ENCODE measurements at places on chromosomes 12 and 14.

DNA sequence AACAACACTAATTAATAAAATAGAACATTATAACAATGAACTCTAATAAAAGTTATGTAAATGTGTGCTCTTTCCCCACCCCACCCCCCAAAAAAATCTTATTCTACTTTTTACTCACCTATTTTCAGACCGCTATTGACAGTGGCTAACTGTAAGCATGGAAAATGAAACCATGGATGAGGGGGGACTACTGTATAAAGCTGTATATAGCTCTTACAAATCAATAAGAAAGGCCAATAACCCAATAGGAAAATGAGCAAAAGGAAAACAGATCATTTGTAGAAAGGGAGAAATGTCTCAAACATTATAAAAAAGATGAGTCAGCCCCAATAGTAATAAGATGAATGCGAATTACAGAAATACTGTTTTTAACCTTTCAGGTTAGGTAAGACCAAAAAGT is 27.4 kb downstream of the YEATS4 start:
- no peaks in the 10 kb centered on the region for H3K27me3 ChIP-seq
- DNase-seq = no peak
- H3K4me3 ChIP-seq = no peak overlapping the region
- H3K27ac ChIP-seq = no peak overlapping the region

GRCh38 chr12:31288381-31288780 is 37.6 kb downstream of the SINHCAF start:
- H3K36me3 ChIP-seq = peaks cover 39% of the 10 kb centered on the region
- no peak overlapping the region for H3K27ac ChIP-seq
- no peak overlapping the region for H3K4me3 ChIP-seq
- H3K27me3 ChIP-seq = no peaks in the 10 kb centered on the region
- no peaks in the 10 kb centered on the region for H3K4me1 ChIP-seq
- no peak for DNase-seq

GRCh38 chr14:63727231-63727735 is 582 bp downstream of the SGPP1 start:
- H3K4me3 ChIP-seq = peak overlapping the region; percentile 84
- H3K4me1 ChIP-seq = peaks cover 20% of the 10 kb centered on the region
- DNase-seq = peak; percentile 15
- H3K36me3 ChIP-seq = no peaks in the 10 kb centered on the region
- no peaks in the 10 kb centered on the region for H3K27me3 ChIP-seq

DNA sequence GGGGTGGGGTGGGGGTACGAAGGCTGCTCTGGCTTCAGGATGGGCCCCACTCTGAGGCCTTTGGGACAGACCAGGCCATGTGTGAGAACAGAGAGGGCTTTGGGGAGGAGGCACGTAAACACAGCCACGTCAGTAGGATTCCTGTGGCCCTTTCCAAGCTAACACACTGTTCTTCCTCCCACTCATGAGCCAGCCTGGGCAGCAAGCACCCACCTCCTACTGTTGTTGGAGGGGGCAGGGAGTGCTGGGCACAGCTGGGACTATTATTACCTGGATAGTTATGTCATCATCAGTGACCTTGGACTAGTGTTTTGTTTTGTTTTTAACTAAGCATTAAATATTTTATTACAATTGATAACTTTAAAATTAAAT is 5.3 kb downstream of the CHGA start:
- H3K27ac ChIP-seq = no peak overlapping the region
- DNase-seq = no peak
- H3K27me3 ChIP-seq = no peaks in the 10 kb centered on the region

DNA sequence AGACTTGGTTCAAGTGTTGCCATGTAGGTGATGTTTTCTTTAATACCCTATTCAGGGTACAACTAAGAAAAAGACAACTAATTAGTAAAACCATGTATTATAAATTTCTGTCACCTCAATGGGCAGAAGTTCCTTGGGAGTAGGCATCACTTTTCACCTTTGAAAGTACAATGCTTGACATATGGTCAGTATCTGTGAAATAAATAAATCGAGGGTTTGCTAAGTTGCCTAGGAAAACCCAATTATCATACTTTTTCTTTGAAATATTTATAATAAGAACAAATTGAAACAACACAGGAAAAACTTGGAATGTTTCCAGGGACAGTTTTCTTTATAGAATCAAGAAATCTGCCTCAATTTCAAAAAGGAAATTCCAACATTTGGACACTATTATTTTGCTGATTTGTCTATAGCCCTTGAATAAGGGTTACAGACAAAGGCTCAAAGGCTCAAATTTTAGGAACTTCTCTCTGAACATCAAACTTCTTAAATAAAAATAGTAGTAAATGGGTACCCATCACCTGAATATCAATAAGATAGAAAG is 13.7 kb downstream of the FGD6 start:
- peak overlapping the region; percentile 97 for H3K27ac ChIP-seq
- no peaks in the 10 kb centered on the region for H3K36me3 ChIP-seq
- peak overlapping the region; percentile 59 for H3K4me3 ChIP-seq
- peaks cover 69% of the 10 kb centered on the region for H3K4me1 ChIP-seq
- no peak for DNase-seq

GRCh38 chr12:58882826-58883225 is 37.5 kb downstream of the LRIG3 start:
- no peaks in the 10 kb centered on the region for H3K27me3 ChIP-seq
- H3K27ac ChIP-seq = no peak overlapping the region
- peaks cover 25% of the 10 kb centered on the region for H3K36me3 ChIP-seq

DNA sequence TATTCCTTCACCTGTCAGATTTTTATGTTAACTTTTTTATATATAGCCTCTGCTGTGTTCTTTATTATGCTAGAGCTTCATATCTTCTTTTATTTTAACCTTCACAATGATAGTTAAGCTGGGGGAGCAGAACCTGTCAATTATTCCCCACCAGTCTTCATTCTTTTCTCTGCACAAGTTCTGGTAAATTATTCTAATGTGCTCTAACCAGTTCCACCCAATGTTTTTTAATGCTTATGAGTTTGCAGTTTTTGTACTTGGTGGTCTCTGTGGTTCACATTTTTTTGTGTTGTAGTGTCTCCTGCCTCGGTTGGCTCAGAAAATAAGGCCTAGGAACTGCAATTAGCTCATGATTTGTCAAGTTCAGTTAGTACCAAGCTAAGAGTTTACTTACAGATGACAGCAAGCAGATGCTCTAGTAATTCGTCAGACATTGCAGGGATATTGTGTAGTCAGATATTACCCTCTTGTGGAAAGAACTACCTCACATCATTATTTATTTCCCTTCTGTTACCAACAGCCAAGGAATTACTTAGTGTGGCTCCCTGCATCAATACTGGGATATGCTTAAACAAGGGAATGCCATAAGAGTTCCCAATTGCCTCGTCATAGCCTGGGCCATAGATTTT is 14.5 kb downstream of the DYRK2 start:
- H3K4me1 ChIP-seq = peaks cover 7% of the 10 kb centered on the region
- no peak for DNase-seq
- no peak overlapping the region for H3K4me3 ChIP-seq

GRCh38 chr12:92290886-92291285 is 145.2 kb upstream of the BTG1 start:
- H3K27me3 ChIP-seq = no peaks in the 10 kb centered on the region
- H3K4me3 ChIP-seq = no peak overlapping the region
- H3K4me1 ChIP-seq = peaks cover 31% of the 10 kb centered on the region
- DNase-seq = no peak

DNA sequence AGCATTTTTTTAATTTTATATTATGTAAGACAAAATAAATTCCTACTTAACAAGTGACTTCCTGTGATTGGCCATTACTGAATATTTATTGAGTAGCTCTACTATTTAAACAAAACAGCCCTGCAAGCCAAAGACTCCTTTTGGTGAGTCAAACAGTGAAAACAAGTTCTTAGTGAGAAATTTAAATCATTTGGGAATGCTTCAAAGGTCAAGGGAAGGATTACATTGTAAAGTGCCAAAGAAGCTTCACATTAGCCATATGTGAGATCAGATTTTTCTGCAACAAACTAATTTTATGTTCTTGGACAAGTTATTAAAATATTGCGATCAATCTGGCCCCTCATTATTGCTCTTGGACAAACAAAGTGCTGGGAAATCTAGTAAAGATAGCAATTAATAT is 795.4 kb upstream of the MGAT4C start:
- H3K27ac ChIP-seq = no peak overlapping the region
- H3K36me3 ChIP-seq = no peaks in the 10 kb centered on the region
- no peaks in the 10 kb centered on the region for H3K4me1 ChIP-seq

DNA sequence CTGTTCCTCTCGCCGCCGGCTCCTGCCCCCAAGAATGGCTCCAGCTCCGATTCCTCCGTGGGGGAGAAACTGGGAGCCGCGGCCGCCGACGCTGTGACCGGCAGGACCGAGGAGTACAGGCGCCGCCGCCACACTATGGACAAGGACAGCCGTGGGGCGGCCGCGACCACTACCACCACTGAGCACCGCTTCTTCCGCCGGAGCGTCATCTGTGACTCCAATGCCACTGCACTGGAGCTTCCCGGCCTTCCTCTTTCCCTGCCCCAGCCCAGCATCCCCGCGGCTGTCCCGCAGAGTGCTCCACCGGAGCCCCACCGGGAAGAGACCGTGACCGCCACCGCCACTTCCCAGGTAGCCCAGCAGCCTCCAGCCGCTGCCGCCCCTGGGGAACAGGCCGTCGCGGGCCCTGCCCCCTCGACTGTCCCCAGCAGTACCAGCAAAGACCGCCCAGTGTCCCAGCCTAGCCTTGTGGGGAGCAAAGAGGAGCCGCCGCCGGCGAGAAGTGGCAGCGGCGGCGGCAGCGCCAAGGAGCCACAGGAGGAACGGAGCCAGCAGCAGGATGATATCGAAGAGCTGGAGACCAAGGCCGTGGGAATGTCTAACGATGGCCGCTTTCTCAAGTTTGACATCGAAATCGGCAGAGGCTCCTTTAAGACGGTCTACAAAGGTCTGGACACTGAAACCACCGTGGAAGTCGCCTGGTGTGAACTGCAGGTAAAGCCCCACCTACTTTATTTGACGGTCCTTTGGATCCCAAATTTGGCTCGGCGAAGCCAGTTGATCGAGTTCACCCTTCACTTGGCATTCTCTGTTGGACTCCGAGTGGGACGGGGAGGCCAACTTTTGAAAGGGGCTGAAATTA is 1.5 kb downstream of the WNK1 start:
- DNase-seq = peak; percentile 49
- no peaks in the 10 kb centered on the region for H3K27me3 ChIP-seq
- peak overlapping the region; percentile 17 for H3K27ac ChIP-seq
- H3K4me1 ChIP-seq = peaks cover 22% of the 10 kb centered on the region
- no peaks in the 10 kb centered on the region for H3K36me3 ChIP-seq

GRCh38 chr12:56161690-56162351 is 3.7 kb downstream of the MYL6 start:
- H3K27ac ChIP-seq = no peak overlapping the region
- no peaks in the 10 kb centered on the region for H3K27me3 ChIP-seq
- no peak overlapping the region for H3K4me3 ChIP-seq
- DNase-seq = no peak

DNA sequence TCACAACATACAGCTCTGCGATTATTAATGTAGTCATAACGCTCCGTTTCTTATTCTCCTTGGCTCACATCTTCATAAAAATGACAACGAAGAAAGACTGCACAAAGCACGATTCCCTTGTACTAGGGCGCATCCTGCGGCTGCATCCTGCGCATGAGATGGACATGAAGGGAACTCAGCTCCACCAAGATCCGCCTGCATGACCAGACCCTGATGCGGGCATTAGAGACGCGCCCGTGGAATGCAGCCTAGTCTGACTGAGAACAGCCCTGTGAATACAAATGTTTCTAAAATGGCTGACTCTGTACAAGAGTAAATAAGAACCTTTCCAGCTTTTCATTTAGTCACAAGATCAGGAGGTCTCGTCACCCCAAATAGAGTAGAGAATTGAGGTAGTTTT is 422.2 kb downstream of the NOVA1 start:
- no peak overlapping the region for H3K27ac ChIP-seq
- no peaks in the 10 kb centered on the region for H3K4me1 ChIP-seq
- no peaks in the 10 kb centered on the region for H3K36me3 ChIP-seq

DNA sequence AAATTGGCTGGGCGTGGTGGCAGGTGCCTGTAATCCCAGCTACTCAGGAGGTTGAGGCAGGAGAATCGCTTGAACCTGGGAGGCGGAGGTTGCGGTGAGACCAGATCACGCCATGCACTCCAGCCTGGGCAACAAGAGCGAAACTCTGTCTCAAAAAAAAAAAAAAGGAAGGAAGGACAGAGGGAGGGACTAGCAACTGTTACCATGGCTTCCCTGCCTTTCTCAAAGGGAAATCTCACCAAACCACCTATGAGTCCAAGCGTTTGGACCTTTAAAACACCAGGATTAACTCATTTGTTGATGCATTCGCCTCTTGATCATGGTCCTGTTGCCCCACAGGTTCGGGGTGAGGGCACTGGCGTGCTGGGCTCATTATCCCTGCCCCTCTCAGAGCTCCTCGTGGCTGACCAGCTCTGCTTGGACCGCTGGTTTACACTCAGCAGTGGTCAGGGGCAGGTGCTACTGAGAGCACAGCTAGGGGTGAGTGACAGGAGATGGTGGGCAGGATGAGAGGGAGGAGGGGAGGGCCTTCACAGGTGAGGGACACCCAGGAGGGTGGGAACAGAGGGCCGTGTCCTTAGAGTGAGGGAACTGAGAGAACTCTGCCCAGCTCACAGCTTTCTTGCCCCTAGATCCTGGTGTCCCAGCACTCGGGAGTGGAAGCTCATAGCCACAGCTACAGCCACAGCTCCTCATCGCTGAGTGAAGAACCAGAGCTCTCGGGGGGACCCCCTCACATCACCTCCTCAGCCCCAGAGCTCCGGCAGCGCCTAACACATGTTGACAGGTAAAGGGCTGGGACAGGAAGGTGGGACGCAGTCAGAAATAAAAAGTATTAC is 10.2 kb upstream of the MYL6B start:
- H3K4me3 ChIP-seq = no peak overlapping the region
- no peak for DNase-seq
- peaks cover 54% of the 10 kb centered on the region for H3K36me3 ChIP-seq
- peaks cover 11% of the 10 kb centered on the region for H3K4me1 ChIP-seq
- H3K27ac ChIP-seq = no peak overlapping the region

DNA sequence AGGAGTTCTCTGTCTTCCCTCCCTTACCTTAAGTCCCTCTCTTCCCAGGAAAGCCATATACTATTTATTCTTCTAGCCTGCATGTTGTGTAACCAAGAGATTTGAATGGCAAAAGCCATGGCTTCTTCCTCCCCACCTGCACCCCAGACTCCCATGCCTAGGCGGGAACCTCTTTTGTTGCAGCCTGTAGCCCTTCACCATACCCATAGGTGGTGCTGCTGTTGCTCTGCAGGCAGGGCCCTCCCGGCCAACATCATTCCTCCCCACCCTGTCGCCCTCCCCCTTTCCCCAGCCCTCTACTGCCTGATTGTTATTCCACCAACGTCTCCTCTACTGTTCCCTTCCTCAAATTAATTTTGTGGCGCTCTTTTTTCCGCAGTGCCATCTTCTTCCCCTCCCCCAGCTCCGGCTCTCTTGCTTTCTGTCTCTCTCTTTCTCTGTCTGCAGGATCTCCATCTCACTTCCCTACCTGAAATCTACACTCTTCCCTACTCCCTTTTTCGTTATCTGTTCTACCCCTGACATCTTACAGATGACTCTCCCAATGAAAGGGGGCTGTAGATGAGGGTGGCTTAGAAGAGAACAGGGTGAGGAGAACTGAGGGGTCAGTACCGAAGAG is 13.8 kb downstream of the NGDN start:
- peaks cover 46% of the 10 kb centered on the region for H3K36me3 ChIP-seq
- H3K4me1 ChIP-seq = no peaks in the 10 kb centered on the region
- DNase-seq = peak; percentile 15
- no peak overlapping the region for H3K27ac ChIP-seq
- no peaks in the 10 kb centered on the region for H3K27me3 ChIP-seq
- no peak overlapping the region for H3K4me3 ChIP-seq

- no peak overlapping the region for H3K4me3 ChIP-seq
- H3K36me3 ChIP-seq = no peaks in the 10 kb centered on the region
- no peaks in the 10 kb centered on the region for H3K27me3 ChIP-seq
- DNase-seq = no peak
- no peaks in the 10 kb centered on the region for H3K4me1 ChIP-seq
These were observed 613.7 kb downstream of the DIO2 start for GRCh38 chr14:79597566-79597965.

Measured in PC-3 (cell line).